ENCODE measurements at places on chromosomes 16 and 17. TPM values are rescaled to one million over a fixed set of nuclear protein-coding genes. Genes with fewer than 3 reads are reported as not detected.

Gene RTN4RL1
- 0.30 TPM for total RNA-seq

Gene TIMP2
- 0.07 TPM for total RNA-seq

Gene WSCD1
- not detected for total RNA-seq

DNA sequence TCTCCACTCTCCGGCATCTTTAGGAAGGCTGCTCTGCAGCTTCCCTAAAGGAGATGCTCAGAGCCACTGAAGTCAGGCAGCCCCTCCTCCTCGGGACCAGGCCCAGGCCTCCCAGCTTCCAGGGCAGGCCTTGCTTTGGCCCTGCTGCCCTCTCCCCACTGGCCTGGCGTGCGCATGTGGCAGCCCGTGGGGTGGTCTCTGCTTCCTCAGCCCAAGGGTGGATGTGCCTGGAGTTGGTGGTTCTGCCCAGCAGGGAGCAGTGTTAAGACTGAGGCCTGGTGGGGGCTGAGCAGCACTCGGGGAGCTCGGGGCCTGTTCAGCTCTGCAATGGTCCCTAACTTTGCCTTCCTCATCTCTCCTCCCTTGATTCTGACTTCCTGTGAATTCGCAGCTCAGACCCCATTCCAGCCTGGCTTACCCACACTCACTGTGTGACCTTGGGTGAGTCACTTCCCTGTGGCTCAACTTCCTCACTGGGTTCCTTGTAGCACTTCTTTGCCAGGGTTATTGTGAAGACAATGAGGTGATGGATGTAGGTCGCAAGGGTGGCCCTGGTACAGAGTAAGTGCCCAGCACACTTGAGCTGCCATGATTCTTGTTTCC lies 63.2 kb downstream of the NKD1 start:
- H3K27me3 ChIP-seq = no peaks in the 10 kb centered on the region
- H3K4me3 ChIP-seq = no peak overlapping the region
- no peaks in the 10 kb centered on the region for H3K36me3 ChIP-seq
- H3K27ac ChIP-seq = no peak overlapping the region
- DNase-seq = peak; percentile 49

DNA sequence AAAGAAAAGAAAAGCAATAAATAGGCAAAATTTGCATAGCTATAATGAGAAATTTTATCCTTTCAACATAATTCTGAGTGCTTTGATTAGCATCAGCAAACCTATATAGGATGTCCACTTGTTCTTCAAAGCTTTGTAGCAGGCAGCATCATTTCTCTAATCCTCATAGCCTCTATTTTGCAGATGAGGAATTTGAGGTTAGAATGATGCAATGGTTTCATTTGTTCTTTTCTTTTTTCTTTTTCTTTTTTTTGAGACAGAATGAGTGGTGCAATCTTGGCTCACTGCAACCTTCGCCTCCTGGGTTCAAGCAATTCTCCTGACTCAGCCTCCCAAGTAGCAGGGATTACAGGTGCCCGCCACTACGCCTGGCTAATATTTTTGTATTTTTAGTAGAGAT lies 594.4 kb downstream of the TOX3 start:
- H3K4me1 ChIP-seq = no peaks in the 10 kb centered on the region
- H3K27ac ChIP-seq = no peak overlapping the region
- no peaks in the 10 kb centered on the region for H3K27me3 ChIP-seq
- no peak overlapping the region for H3K4me3 ChIP-seq
- no peaks in the 10 kb centered on the region for H3K36me3 ChIP-seq
- no peak for DNase-seq

DNA sequence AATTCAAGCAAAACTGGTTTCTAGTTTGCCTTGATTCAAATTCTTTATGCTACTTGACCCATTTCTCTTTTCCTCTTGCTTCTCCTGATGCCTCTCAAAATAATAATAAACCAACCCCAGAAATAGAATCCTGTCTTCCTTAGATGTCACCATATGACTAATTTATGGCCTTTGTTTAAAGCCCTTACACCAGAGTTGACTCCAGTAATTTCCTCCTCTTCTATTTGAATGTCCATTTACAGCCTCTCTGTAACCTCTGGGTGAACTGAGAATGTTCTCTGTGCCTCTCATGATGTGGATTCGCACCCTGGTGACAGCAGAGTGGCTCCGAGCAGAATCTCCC lies 31.5 kb downstream of the ZFHX3 start:
- no peak overlapping the region for H3K4me3 ChIP-seq
- no peak overlapping the region for H3K27ac ChIP-seq
- no peaks in the 10 kb centered on the region for H3K27me3 ChIP-seq
- DNase-seq = no peak
- H3K36me3 ChIP-seq = no peaks in the 10 kb centered on the region

- H3K27me3 ChIP-seq = no peaks in the 10 kb centered on the region
- no peaks in the 10 kb centered on the region for H3K36me3 ChIP-seq
- no peak overlapping the region for H3K4me3 ChIP-seq
- no peak for DNase-seq
- H3K27ac ChIP-seq = no peak overlapping the region
Observed at GRCh38 chr16:18060351-18060750, 276.2 kb downstream of the NPIPA8 start.

DNA sequence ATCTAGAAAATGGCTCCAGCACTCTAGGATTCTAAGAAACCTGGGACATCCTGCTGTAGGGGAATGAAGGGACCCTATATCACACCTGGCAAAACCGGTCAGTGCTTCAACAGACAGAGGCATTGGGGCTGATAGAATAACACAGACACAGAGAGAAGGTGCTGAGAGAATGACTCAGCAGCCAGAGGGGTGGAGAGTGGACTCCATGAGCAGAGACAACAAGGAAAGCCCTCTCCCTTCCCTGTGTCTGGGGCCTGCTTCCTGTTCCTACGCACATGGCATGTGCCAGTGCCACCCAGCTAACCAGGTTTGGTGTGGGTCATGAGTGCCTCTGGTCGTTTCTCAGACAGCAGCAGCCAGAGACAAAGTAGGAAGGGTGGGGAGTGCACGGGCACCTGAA lies 140.3 kb downstream of the CCT6B start:
- no peak overlapping the region for H3K4me3 ChIP-seq
- H3K27ac ChIP-seq = no peak overlapping the region
- no peaks in the 10 kb centered on the region for H3K4me1 ChIP-seq

DNA sequence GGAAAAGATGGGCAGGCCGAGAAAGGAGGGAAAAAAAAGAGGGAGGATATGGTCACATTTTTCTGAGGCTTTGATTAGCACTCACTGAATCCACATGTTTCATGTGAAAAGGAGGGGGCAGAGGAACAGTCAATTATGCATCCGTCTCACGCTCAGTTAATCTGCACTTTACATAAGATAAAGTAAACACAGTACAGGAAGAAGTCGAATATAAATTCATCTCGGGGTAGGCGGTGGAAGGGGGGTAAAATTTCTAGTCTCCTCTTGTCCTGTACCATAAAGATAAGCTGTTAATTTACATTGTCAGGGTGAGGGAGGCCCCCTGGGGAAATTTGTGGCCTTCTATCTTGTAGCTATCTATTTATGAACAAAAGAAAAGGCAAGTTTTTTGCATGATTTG lies 73.1 kb upstream of the CES5A start:
- no peak overlapping the region for H3K4me3 ChIP-seq
- no peak overlapping the region for H3K27ac ChIP-seq
- H3K4me1 ChIP-seq = peaks cover 18% of the 10 kb centered on the region
- no peak for DNase-seq
